ENCODE measurements at places on chromosomes 5 and 9. TPM values are rescaled to one million over a fixed set of nuclear protein-coding genes. Genes with fewer than 3 reads are reported as not detected.

The N4BP3 gene
- total RNA-seq, result under 0.01 TPM

- no peaks in the 10 kb centered on the region for H3K27me3 ChIP-seq
- no peaks in the 10 kb centered on the region for H3K4me1 ChIP-seq
- no peak overlapping the region for H3K4me3 ChIP-seq
- DNase-seq, result no peak
- H3K36me3 ChIP-seq, result no peaks in the 10 kb centered on the region
Measured at GRCh38 chr9:9054354-9054992, 1254.9 kb upstream of the DMAC1 start.

DNA sequence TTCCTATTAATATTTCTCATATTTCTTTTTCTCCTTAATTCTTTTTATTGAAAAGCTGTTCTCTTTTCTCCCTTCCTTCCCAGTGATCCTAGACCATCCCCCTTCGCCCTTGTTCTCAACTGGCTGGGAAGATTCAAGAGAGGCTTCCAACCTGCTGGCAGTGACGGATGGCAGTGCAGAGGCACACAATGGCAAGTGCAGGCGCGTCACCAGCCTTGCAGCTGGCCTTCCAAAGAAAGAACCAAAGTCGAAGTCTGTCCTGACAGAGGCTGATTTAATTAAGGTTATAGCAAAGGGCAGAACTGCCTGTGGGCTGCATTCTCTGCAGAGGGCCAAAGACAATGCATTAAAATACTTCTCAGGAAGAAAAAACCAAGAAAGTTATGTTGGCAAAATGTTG is 7.4 kb downstream of the CEMIP2 start:
- H3K4me1 ChIP-seq, result peaks cover 17% of the 10 kb centered on the region
- H3K4me3 ChIP-seq, result no peak overlapping the region
- peak overlapping the region; percentile 25 for H3K27ac ChIP-seq

The TRIM36 gene
- total RNA-seq, result 0.18 TPM

DNA sequence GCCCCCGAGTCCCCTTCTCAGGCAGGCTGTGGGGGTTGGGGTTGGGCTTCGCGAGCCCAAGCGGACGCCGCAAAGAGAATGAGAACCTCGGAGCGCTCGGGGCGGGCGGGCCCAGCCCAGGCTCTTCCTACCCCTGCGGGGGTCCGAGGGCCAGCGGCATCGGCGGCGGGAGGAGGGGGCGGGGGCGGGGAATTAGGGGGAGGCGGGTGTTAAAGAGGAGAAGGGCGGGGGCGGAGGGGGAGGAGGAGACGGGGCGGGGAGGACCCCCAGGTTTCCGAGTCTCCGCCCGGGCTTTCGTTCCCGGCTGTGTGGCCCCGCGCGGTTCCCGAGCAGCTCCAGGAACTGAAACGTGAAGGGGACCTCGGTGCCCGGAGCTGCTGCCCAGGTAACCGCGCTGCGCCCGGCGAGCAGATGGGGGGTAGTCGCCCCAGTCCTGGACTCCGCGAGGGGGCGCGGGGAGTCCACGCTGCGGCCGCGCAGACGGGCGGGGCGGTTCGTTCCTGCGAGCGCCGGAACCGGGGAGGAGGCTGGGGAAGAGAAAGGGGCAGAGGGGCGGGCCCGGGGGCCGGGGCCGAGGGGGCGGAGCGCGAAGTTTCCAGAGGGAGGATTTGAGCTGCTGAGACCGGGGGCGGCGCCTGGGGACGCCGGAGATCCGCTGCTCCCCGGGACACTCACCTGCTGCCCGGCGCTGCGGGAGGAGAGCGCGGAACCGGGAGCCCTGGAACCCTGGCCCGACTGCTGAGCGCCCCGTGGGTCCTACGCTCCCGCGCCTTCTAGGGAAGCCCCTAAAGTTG is 38.4 kb upstream of the PLEKHG4B start:
- H3K4me1 ChIP-seq, result no peaks in the 10 kb centered on the region
- H3K4me3 ChIP-seq, result peak overlapping the region; percentile 54
- DNase-seq, result peak; percentile 8
- H3K36me3 ChIP-seq, result no peaks in the 10 kb centered on the region

DNA sequence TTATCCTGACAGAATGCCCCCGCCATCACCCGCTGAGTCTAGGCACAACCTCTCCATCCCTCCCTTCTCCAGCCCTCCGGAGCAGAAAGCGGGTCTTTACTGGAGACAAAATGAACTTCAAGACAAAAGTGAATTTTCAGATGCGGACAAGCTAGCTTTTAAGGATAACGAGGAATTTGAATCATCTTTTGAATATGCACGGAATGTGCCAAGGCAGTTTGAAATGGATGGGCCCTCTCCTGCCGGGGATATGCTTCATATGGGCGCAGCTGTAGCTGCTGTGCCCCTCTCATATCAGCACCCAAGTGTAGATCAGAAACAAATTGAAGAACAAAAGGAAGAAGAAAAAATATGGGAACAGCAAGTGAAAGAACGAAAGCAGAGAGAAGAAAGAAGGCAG is 37.5 kb downstream of the CPLANE1 start:
- no peak overlapping the region for H3K27ac ChIP-seq
- peaks cover 20% of the 10 kb centered on the region for H3K36me3 ChIP-seq
- no peak overlapping the region for H3K4me3 ChIP-seq
- peaks cover 1% of the 10 kb centered on the region for H3K4me1 ChIP-seq
- DNase-seq, result no peak

GRCh38 chr9:37404590-37404989 is 17.9 kb upstream of the GRHPR start:
- no peaks in the 10 kb centered on the region for H3K4me1 ChIP-seq
- no peaks in the 10 kb centered on the region for H3K36me3 ChIP-seq
- H3K27ac ChIP-seq, result no peak overlapping the region
- no peak overlapping the region for H3K4me3 ChIP-seq
- peaks cover 3% of the 10 kb centered on the region for H3K27me3 ChIP-seq

GRCh38 chr9:21583628-21584377 is 101.7 kb upstream of the IFNE start:
- no peaks in the 10 kb centered on the region for H3K36me3 ChIP-seq
- DNase-seq, result no peak
- no peak overlapping the region for H3K27ac ChIP-seq

The GRAMD2B gene
- 20.3 TPM for total RNA-seq

- peak overlapping the region; percentile 4 for H3K4me3 ChIP-seq
- DNase-seq, result peak; percentile 85
- H3K4me1 ChIP-seq, result no peaks in the 10 kb centered on the region
- H3K36me3 ChIP-seq, result no peaks in the 10 kb centered on the region
- H3K27me3 ChIP-seq, result no peaks in the 10 kb centered on the region
- H3K27ac ChIP-seq, result no peak overlapping the region
Measured at GRCh38 chr5:15285901-15286583, 213.9 kb upstream of the FBXL7 start.

GRCh38 chr9:124015661-124016131 is 4.1 kb downstream of the LHX2 start:
- peaks cover 95% of the 10 kb centered on the region for H3K27me3 ChIP-seq
- no peak for DNase-seq
- no peak overlapping the region for H3K4me3 ChIP-seq
- no peaks in the 10 kb centered on the region for H3K36me3 ChIP-seq
- no peak overlapping the region for H3K27ac ChIP-seq
- H3K4me1 ChIP-seq, result peaks cover 2% of the 10 kb centered on the region

- no peak overlapping the region for H3K4me3 ChIP-seq
- no peak for DNase-seq
- H3K27me3 ChIP-seq, result no peaks in the 10 kb centered on the region
Measured at GRCh38 chr5:78317515-78317914, 23.0 kb upstream of the AP3B1 start.

GRCh38 chr5:126884269-126884819 is 107.4 kb downstream of the LMNB1 start:
- H3K4me3 ChIP-seq, result no peak overlapping the region
- H3K4me1 ChIP-seq, result peaks cover 3% of the 10 kb centered on the region

DNA sequence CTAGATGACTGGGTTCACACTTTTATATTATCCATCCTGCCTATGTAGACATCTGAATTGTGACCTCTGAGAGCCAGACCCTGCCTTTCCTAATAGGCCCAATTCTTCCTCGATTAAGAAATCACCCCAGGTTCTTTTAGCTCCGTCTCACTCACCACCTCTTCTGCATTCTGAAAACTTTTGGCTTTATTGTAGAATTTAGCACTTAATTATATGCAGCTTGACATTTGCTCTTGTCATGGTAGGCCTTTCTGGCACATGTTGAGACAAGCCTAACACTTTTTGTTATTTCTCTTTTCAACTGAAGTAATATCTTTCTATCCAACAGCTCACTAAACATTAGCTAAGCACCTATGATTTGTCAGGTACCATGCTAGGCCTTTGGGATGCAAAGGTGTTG is 163.3 kb downstream of the INSYN2B start:
- H3K4me3 ChIP-seq, result no peak overlapping the region
- no peaks in the 10 kb centered on the region for H3K4me1 ChIP-seq
- no peak overlapping the region for H3K27ac ChIP-seq
- no peaks in the 10 kb centered on the region for H3K36me3 ChIP-seq

- H3K36me3 ChIP-seq, result no peaks in the 10 kb centered on the region
- peaks cover 17% of the 10 kb centered on the region for H3K4me1 ChIP-seq
- H3K27ac ChIP-seq, result no peak overlapping the region
- DNase-seq, result no peak
- no peak overlapping the region for H3K4me3 ChIP-seq
Measured at GRCh38 chr5:33887268-33887667, 4.5 kb downstream of the ADAMTS12 start.

DNA sequence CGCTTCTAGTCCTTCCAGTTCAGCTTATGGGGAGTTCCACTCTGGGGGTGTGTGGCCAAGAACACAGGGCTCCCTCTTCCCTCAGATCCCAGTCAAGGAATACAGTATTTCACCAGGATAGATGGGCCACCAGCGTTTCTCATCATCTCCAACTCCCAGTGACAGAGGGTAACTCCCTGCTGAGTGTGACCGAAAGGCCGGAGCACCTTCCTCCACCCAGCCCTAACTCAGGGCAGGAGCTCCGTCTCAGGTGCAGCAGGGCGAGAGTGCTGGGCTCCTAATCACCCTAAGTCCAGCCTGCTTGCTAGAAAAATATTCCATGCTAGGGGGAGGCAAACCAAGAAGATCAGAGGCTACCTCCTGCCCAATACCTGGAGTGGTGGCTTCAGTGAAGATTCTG is 102.6 kb downstream of the ADAMTS2 start:
- H3K27me3 ChIP-seq, result no peaks in the 10 kb centered on the region
- no peak overlapping the region for H3K4me3 ChIP-seq
- peaks cover 2% of the 10 kb centered on the region for H3K36me3 ChIP-seq
- no peak for DNase-seq
- peaks cover 3% of the 10 kb centered on the region for H3K4me1 ChIP-seq

Measured in IMR-90 (cell line).